Lung microvascular endothelial cell (primary cell): ENCODE measurements at places on chromosomes 3 and 15. TPM values are rescaled to one million over a fixed set of nuclear protein-coding genes. Genes with fewer than 3 reads are reported as not detected.

- no peak for DNase-seq
These were observed 52.5 kb upstream of the ATP2C1 start for GRCh38 chr3:130841357-130841756.

- peak; percentile 23 for DNase-seq
These were observed 228.9 kb upstream of the PRICKLE2 start for GRCh38 chr3:64454179-64454578.

DNA sequence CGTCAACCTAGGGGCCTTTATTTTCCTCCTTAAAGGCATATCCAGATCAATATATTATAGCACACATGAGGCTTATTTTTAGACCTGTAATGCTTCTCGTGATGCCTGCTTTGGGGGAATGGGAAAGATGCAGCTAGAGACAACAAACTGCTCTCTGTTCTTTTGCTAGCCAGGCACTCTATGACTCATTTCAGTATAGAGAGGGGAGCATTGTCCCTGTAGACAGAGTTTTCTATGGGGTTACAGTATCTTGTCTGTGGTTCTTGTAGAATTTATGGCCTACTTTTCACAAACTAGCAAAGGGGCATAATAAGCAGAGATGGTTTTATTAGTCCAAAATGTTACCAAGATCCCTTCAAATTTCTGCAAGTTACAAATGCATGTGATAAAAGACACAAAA, 305.6 kb downstream of the LSAMP start:
- no peak for DNase-seq

DNA sequence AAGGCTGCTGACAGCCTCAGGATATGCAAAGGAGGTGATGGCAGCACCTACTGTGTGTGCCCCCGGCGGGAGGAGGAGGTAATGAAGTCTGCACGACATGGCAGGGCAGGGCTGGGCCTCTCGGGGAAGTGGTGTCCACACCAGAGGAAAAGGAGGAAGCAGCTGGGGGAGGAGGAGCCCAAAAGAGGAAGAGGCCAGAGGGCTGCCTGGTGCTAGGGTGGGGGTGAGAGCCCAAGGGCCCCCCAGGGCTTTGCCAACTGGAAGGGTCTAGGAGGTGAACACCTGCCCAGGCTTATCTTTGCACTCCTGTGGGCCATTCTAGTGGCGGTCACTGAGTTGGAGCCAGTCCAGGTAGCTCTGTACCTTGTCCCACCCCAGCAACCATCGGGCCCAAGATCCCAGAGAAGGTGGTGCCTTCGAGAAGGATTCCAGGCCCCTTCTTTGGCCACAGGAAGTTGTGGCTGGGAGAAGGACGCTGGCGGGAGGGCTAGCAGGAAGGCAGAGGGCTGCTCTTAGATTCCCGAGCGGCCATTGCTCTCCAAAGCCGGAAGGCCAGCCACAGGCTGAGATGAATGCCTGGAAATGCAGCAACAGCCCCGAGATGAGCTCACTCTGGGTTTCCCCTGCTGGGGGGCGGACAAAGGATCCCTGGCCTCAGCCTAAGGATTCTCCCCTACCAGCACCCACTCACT, 7.0 kb downstream of the GNAI2 start:
- peak; percentile 89 for DNase-seq

Gene TMCO5A
- not detected in 2 replicates for total RNA-seq

- DNase-seq, result no peak
These were observed 4.4 kb upstream of the TPM1 start for GRCh38 chr15:63037976-63038720.

DNA sequence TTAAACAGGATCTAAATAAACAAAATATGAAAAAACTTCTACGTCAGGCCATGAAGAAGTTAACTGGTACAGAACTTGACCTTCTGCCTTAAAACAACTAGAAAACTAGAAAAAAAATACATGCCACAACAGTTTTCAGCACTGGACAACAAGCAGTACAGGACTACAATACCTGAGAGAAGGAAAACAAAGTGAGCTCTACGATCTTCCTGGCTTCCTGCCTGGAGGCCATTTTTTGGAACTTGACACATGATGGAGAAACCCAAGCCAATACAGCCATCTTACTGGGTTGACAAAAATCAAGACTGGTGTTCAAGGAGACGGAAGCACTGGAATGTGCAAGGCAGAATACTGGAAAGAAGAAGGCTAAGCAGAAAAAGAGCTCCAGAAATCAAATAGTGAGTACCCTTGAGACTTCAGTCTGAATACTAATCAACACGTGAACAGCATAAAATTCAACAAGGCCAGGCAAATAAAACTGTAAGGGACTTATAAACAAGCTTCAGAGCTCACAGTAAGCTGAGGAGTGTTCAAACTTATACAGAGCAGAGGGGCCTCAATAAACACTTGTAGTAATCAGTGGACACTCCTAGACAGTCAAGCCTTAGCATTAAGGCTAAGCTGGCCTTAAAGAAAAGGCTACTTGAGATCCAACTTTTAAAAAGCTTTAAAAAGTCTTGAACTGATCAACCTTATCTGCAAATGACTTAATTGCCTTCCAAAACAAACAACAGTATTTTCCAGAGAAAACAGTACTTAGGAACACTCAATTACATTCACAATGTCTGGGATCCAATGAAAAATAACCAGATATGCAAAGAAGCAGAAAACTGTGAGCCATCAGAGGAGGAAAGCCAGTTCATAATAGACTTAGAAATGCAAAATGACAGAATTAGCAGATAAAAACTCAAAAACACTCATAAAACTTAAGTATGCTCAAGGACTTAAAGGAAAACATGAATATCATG, 63.2 kb downstream of the DLG1 start:
- no peak for DNase-seq

GRCh38 chr3:16243706-16244490, 20.8 kb downstream of the DPH3 start:
- peak; percentile 34 for DNase-seq

Gene ACSBG1
- total RNA-seq, result not detected in 2 replicates

DNA sequence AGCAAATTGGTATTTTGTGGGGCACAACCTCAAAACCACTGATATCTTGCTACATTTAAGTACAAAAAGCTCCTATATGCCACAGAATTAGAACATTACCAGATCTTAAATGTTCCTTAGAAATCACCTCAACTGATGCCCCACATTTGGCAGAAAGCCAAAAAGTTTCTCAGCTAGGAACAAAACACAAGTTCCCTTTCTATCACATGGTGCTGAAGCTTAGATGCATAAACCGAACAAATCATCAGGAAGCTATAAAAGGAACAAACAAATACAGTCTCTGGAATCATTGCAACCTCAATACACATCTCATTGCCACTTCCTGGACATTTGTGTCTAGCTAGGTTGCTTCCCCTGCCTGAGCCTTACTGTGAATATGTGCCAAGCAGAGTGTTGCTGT, 492.6 kb downstream of the LPP start:
- DNase-seq, result peak; percentile 65

DNA sequence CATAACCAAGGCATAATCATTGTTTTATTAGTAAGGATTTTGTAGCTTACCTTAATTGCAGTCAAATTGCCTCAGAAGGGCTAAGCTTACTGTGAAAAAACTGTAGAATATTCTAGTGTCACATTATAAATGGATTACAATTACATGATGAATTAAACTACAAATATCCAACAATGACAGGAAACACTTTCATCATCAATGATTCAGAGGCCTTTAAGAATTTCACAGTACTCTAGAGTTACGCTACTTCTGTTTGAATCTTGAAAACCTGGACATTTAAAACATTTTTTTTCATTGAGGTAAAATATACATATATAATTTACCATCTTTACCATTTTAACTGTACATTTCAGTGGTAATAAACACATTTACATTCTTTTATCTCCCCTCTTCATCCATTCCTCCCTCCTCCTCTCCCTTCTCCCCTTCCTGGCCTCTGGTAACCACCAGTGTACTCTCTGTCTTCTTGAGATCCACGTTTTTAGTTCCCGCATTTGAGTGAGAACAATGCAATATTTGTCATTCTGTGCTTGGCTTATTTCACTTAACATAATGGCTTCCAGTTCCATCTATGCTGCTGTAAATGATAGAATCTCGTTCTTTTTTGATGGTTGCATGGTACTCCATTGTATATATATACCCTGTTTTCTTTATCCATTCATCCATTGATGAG, 54.7 kb downstream of the GJD2 start:
- peak; percentile 86 for DNase-seq

DNA sequence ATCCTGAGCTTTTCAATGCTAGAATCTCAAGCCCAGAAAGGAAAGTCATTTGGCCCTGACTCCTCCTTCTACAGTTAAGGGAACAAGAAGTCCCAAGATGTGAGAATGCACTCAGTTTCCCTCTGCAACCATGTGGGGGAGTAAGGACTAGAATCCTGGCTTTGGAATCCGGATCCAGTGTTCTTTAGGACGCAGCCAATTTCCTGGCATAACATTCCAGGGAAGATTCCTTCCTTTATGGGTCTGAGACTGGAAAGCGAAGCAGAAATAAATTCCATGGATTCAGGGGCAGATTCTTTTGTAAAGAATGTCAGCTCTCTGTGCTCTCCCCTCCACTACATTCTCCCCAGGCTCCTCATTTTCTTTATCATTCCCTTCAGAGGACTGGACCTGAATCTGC, 151.8 kb upstream of the SOX14 start:
- no peak for DNase-seq

Gene EIF4E3
- total RNA-seq, result 0.60 and 1.3 TPM in 2 replicates

- no peak for DNase-seq
These were observed 45.6 kb upstream of the STRIT1 start for GRCh38 chr3:155339052-155339451.

Gene VPS8
- 36.0 and 47.8 TPM in 2 replicates for total RNA-seq

DNA sequence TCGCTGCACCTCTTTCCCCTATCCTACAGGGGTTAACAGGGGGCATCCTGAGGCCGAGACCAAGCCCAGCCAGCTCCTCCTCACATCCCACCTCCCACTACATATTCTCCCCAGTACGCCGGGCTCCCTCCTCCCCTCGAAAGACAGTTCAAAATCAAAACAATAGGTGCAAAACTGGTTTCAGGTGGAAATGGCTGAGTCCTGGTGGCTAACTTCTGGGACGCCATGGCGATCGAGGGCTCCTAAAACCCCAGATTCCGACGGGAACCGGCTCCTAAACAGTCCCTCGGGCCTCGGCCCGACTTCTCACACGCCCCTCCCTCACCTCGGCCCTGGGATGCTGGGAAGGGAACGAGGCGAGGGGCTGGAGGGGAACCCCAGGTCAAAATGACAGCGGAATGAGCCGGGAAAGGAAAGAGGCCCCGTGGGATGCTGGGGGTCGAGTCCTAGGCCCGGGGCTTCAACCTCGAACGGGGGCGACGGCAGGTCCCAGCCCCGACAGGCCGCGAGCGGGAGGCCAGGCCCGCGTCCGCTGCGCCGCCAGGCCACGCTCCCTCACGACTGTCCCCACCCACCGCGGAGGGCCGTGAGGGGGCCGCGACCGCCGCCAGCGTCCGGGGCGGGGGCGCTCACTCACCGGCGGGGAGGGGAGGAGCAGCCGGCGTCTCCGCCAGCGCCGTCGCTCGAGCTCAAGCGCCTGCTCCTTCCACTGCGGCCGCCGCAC, 492 bp downstream of the TMCC1 start:
- DNase-seq, result peak; percentile 66

Gene LCTL
- under 0.01 TPM in 1 of 2 replicates, not detected in the other for total RNA-seq

Gene GOLGA8J
- not detected in 2 replicates for total RNA-seq

GRCh38 chr15:99106417-99107220, 1.7 kb downstream of the SYNM start:
- peak; percentile 93 for DNase-seq

Gene DUOX2
- not detected in 2 replicates for total RNA-seq
